D341Med (cell line): ENCODE measurements at places on chromosomes 2 and 18.
A peak's percentile ranks its signal among the peaks of the same experiment; 100 is the strongest.

- no peak for DNase-seq
Observed at GRCh38 chr2:64538764-64539433, 14.8 kb downstream of the AFTPH start.

GRCh38 chr2:219122202-219122980 is 38.2 kb downstream of the NHEJ1 start:
- no peak for DNase-seq

DNA sequence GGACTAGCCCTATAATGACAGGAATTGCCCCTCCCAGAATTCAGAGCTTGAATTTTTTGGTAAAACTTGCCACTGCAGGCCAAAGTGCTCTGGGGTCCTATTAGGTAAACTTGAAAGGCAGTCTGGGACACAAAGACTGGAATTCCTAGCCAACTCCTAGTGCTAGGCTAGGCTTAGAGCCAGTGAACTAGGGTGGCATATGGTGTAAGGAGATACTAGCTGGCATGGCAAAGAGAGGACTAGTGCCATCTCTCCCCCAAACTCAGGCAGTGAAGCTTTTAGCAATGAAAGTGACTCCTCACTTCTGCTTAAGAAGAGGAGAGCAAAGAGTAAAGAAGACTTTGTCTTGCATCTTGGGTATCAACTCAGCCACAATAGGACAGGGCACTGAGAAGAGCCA is 410.5 kb upstream of the CNTNAP5 start:
- no peak for DNase-seq

DNA sequence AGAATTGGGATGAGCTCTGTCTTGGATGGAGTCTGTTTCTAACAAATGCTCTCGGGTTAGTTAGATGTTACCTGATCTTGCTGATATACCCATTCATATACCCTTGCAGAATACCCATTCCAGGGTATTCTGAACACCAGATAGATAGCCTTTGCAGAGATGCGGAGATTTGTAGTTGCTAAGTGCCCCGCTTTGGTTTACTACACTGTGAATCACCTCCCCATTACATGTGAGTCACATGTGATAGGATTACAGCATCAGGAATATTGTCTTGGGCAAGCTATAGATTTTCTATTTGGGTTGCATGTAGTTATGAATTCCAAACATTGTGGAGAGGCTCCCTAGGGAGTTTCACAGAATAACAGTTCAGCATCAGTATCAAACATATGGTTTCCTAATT is 3.8 kb downstream of the VSNL1 start:
- DNase-seq, result no peak

DNA sequence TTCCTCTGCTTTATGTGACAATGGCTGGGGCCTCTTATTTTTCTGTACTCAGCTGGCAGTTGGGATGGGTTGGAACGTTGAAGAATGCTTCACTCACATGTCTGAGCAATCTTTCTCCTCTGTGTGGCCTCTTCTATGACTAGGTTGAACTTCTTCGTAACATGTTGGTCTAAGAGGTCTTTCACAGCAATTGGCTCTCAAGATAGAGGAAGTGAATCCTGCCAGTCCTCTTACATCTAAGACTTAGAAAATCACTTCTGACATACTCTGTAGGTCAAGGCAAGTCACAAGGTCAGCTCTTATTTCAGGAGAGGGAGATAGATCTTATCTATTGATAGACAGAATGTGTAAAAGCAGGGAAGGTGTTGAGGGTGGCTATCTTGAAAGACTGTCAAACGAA is 174.1 kb downstream of the NYAP2 start:
- DNase-seq, result no peak

DNA sequence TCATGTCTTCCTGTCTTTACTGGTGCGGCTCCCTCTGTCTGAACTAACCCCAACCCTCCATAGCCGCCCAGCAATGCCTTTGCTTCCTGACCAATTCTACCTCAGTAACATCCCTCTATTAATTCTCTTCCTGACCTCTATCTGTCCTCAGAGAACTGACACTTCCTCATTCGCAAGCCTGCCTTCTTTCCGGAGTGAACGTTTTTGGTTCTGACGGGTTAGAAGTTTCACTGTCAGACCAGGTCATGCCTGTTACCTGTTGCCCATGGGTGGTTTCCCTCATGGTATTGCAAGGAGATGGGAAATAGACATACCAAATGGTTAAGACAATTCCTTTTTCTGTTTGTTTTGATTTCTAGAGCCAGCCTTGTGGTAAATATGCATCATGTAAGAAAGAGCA is 453.4 kb upstream of the SLC14A2 start:
- no peak for DNase-seq

DNA sequence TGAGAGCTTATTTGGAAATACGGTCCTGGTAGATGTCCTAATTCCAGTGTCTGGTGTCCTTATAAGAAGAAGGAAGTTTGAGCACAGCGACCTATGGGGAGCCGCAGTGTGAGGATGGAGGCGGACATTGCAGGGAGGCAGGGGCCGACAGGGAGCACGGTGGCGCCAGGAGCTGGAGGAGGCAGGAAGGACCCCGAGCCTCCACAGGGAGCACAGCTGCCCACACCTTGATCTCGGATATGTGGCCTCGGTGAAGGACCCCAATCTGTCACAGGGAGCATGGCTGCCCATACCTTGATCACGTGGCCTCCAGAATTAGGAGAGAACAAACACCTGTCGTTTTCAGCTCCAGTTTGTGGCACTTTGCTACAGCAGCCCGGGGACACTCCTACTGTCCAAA is 461.6 kb upstream of the SALL3 start:
- DNase-seq, result peak; percentile 3

DNA sequence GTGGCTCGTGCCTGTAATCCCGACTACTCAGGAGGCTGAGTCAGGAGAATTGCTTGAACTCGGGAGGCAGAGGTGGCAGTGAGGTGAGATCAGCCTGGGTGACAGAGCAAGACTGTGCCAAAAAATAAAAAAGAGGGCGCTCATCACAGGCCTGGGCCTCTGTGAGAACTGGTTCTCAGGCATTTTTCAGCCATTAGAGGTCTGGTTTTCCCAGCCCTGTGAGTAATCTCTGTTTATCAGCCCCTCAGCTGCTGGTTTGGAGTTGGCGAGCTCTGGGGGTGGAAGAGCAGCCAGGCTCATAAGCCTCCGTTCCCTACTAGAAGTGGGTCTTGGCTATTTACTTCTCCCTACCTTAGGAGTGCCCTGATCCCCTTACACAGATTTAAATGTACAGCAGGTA is 53.1 kb downstream of the CHRNA1 start:
- DNase-seq, result no peak

DNA sequence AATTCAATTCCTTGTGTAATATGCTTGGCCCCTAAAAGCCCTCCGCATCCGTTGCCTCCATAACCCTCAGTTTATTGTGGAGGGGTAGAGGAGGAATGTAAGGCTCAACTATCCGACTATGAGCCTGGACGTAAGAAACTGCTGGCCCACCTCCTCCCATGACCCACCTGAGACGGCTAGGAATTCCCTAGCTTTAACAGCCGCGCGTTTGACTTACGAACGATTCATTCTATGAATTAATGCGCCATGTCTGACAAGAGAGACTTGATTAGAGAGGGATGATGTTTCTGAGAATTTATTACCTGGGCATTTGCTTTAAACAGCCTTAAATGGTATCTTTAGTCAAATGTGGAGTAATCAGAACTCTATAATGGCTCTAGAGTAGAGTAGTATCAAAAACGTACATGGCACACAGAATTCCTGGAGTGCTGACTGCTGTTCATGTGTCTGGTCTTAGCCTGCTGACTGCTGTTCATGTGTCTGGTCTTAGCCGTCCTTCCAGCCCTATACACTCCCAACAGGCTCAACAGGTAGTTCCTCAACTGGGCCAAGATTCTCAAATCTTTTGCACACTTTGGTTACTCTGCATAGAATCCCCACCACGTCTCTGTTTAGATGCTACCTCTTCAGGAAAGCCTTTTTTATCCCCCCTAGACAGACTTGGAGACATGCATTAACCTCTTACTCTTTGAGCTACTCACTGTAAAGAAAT is 899 bp upstream of the GFPT1 start:
- peak; percentile 23 for DNase-seq

DNA sequence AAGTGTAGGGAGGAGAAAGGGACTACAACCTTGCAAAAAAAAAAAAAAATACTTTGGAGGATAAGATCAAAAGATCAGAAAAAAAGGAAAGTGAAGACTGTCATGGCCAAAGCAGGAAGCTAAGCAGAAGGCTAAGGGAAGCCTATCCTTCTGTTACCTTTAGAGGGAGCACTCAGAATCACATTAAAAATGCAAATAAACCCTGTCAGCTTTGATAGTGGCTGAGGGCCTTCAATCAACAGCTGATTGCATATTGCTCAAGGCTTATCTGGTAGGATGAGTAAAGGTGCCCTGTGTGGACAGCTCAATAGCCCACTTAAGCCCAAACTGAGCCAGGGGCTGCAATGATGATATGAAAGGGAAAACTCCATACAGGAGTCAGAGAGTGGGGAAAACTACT is 1021.2 kb downstream of the LRP1B start:
- peak; percentile 21 for DNase-seq

DNA sequence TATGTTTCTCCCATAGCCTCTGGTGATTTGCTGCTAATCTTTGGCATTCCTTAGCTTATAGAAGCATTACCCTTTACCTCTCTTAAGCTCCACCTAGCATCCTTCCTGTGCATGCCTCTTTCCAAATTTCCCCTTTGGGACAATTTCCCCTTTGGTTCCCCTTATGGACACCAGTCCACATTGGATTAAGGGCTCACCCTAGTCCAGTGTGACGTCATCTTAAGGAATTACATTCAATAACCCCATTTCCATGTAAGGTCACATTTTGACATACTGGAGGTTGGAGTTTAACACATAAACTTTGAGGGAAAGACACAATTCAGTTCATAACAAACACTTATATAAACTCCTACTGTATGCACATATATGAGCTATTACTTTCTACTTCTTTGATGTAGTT is 916.6 kb downstream of the SLC4A3 start:
- DNase-seq, result no peak

- DNase-seq, result no peak
Observed at GRCh38 chr18:22238036-22238435, 68.6 kb downstream of the GATA6 start.
